ENCODE measurements at places on chromosomes 6 and 20.
A peak's percentile ranks its signal among the peaks of the same experiment; 100 is the strongest.

- DNase-seq, result no peak
Observed at GRCh38 chr6:1337791-1338190, 25.9 kb downstream of the FOXQ1 start.

DNA sequence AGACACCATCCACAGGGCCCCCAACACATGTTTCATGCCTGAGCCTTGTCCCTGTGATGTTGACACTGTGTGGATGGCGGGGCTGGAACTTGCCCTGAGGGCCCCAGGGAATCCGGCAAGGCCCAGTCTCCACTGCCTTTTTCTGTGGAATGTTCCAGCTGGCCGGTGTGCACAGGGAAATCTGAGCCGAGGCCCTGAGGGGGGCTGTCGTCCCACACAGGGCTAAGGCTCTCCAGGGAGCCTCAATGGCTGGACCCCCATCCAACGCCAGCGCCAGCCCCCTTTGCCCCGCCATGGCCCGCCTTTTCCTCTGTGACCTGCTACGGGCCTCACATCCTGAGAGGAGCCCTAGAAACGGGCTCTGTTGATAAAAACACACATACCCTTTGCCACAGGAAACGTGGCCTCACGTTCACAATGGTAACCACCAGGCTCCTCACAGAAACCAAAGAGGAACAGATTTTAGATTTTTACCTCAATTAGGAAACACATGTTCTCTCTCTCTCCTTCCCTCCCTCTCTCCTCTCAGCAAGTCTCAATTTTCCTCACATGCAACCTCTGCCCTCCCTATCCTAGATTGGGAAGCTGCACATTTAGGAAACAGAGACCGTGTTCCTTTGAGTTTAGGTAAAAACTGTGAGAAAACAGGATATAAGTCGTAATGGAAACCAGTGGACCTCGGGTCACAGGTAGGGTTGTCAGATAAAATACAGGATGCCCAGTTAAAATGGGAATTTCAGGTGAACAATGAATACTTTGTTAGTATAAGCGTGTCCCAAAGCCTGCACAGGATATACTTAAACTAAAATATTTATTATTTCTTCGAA, 13.7 kb upstream of the ZNF831 start:
- DNase-seq, result peak; percentile 48

GRCh38 chr6:139764498-139764986, 390.1 kb upstream of the CITED2 start:
- DNase-seq, result no peak

DNA sequence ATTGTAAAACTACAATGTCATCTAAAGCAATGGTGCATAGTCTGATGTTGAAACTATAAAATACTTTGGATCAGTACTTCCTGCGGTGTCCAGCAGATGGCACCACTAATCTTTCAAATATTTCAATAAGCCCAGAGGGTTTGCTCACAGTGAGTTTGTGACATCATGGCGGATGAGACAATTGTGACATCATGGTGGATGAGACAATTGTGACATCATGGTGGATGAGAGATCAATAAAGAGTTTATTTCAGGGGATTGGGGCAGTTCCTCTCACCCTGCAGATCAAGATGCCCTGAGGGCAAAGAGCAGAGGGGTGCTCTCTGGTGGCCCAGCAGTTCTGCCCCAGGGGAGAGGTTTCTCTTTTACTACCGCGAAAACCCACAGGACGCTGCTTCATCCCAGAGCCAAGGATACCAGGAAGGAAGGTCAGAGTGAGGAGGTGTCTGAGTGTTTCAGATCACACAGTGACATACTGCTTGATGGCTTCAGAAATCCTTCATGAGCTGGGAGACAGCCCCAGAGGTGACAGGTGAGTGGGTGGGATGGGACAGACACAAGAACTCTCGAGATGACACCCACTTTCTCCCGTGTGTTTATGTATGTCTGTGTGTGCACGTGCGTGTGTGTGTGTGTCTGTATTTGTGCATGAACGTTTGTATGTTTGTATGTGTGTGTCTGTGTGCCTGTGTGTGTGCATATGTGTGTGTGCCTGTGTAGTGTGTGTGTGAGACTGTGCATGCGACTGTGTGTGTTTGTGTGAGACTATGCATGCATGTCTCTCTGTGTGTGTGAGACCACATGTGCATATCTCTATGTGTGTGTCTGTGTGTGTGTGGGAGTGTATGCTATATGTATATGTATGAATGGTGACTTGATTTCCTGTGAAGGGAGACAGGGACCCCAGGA, 7.3 kb upstream of the ULBP2 start:
- peak; percentile 48 for DNase-seq

GRCh38 chr20:41616228-41616627, 1.9 kb downstream of the CHD6 start:
- DNase-seq, result no peak

DNA sequence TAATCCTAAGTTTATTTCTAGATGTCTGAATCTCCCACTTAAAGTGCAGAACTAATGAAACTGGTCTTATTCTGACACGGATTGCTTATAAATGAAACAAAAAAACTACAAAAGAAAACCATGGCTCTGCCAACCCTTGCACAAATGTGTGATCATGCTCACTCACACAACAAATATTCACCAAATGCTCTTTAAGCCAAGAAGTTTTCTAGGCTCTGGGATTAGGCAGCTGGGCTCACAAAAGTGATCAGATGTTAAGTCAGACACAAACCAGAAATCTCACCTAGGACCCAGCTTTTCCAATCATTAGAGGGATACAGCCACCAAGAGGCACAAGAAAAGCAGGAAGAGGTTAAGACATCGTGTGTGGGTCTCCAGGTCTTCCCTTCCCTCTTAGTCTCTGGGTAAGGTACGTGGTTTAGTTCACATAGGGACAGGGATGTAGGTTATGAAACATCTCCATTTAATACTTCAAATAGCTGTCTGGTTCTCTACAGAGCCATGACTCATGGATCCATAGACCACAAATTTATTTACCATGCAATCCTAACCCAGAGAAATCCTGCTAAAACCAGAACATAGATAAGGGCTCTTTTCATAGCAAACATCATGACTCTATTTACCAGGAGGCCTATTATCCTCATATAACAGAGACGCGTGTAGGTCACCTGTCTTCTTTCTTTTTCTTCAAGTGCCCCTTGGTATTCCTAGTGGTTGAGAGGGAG, 165.2 kb downstream of the WDR27 start:
- DNase-seq, result no peak

GRCh38 chr6:131305037-131305850, 170.0 kb downstream of the AKAP7 start:
- no peak for DNase-seq

- DNase-seq, result no peak
Observed at GRCh38 chr20:1415667-1416468, 23.0 kb upstream of the FKBP1A start.

DNA sequence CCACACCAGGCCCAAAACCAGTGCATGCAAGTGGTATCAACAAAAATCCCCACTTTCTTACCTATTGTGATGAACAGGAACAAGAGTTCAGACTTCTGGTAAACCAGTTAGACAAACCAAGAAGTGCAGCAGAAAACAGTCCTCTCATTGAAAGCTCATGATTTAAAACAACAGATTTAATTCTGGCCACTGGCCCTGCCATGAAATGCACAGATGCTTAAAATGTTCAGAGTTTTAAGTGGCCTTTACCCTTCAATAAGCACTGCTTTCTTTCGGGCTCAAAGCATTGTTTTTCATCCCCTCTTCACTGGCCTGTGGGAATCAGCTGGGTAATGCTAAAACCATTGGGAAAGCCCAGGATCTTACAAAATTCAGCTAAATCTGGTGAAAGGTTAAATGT, 102.4 kb upstream of the ISM1 start:
- DNase-seq, result no peak

DNA sequence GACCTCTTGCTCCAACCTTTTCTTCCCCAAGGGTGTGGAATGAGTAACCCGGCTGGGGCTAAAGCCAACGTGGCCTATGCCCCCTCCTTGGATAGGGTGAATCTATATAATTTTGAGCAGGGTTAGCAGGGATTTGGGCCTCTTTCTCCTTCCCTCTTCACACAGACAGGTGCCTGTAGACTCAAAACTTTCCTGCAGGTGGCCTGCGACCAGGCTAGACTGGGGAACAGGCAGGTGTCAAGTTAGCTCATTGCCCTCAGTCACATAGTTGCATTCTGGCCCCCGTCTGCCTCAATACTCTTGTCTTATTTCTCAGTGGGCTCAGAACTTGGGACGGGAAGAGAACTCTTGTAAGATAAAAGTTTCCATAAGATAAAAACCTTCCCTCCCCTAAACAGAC, 243.0 kb downstream of the ATXN1 start:
- no peak for DNase-seq

- DNase-seq, result peak; percentile 3
Observed at GRCh38 chr6:132763269-132763668, 5.6 kb upstream of the VNN2 start.

DNA sequence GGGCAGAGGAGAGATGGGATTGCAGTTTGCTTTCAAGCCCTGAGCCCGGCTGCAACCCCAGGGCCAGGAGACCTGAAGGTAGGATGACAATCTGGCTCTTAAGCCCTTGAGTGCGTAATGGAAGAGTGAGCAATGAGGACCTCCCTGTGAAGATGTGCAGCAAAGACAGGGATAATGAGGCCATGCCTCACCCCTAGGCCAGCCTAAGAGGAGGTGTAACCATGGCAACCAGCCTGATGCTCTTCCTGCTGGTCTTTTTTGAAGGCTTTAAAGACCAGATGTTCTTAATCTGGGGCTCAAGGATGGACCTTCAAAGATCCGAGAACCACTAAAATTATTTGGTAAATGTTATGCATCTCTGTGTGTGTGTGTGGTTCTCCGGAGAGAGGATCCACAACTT, 8.2 kb downstream of the ARHGAP40 start:
- DNase-seq, result no peak

DNA sequence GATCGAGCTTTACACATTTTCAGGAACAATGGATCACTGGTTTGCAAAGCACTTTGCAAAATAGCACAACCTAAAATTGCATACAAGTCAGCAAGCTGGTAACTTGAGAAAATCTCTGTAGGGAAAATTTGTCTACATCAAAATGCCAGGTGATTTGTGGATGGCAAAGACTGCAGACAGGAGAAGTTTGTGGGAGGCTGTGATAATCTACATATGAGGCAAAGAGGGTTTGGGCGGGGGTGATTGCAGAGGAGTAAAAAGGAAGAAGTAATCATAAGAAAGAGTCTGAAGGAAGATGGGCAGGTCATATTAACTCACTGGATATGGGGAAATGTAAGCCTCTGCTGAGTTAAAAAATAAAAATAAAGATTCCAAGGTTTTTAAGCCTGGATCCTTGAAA, 166.3 kb upstream of the STXBP5 start:
- no peak for DNase-seq

- no peak for DNase-seq
Observed at GRCh38 chr6:112470376-112470775, 123.2 kb downstream of the RFPL4B start.

DNA sequence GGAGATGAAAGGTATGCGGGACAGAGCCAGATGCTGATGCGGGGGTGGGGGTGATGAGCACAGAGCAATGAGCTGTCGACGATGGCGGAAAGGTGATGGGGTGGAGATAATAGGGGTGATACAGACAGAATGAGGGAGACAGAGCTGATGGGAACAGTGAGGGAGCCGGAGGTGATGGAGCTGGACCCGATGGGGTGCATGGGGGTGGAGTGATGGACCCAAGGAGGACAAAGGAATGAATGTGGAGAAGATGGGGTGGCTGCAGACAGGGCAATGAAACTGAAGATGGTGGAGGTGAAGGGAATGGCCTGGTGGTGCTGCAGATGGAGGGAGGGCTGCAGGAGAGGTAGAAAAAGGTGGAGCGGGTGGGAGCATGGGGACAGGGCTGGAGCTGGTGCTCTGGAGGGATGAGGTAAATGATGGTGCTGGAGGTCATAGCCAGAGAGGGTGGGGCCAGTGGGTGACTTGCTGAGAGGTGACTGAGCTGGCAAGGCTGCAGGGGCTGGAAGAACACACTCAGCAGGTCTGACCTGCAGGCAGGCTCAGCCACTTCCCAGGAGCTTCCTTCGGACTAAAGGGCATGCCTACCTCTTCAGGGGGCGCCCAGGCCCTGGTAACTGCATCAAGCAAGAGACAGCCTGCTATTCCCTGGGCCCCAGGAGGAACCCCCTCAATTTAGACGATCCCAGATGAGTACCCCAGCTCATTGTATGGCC, 6.0 kb upstream of the FOXS1 start:
- no peak for DNase-seq

GRCh38 chr6:7528565-7528964, 12.9 kb upstream of the DSP start:
- DNase-seq, result no peak

DNA sequence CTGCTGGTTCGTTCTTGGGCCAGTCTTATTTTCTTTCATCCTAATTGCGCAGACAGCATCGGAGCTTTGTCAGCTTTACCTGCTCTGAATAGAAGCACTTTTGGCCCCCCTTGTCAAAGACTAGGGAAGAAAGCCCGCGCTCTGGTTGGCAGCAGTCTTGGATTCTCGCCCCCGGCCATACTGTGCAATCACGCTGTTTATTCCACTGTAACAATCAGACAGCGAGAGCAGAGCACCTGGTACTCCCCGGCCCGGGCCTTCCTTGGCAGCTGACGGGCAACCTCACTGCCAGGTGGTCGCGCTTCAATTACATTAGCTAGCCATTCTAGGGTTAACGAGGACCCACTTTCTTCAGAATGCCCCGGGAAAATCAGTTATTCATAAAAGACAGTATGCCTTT, 72.6 kb downstream of the INSM1 start:
- no peak for DNase-seq

- DNase-seq, result no peak
Observed at GRCh38 chr6:31597006-31597405, 4.2 kb upstream of the NCR3 start.

DNA sequence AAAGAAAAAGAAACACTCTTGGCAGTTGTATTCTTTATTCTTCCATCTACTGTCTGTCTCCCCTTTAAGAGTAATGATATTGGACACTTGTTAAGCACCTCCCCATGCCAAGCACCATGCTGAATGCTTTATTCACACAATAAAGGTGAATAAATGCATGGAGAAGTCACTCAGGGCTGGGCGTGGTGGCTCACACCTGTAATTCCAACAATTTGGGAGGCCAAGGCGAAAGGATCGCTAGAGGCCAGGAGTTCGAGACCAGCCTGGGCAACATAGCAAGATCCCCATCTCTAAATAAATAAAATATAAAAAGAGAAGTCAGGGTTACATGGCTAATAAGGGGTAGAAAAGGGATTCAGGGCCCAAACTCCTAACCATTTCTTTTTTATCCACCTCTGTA, 32.1 kb downstream of the CEP250 start:
- DNase-seq, result no peak

- no peak for DNase-seq
Observed at GRCh38 chr6:53433261-53433950, 84.7 kb upstream of the ELOVL5 start.

DNA sequence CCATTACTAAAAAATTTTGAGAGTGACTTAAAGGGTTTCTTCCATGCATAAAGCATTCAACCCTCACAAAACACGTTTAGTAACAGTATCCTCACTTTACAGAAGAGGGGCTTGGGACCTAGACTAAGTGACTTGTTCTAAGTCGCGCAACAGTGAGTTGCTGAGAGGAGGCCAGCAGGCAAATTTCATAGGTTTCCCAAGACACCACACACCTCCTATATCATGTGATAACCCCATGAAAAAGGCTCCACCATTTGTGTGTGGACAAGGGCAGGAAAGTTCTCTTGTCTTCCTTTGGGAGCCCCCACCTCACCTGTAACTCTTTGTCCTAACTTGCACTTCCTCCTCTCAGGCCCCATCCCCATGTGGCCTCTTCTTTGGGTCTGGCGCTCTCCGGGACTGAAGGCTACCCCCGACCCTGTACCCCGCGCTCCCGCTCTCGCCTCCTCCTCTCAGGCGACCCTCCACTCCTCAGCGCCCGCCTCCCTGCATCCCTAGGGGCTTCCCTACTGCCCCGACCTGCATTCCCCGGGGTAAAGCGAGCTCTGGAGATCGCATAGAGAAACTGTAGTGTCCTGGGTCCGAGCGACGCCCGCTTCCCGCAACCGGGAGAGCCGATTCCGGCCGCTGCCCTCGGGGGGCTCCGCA, 392 bp downstream of the PSMB8 start:
- no peak for DNase-seq
